ENCODE measurements at places on chromosomes 2 and 18.

- no peak for DNase-seq
Observed at GRCh38 chr2:168530982-168531622, 75.0 kb downstream of the CERS6 start.

DNA sequence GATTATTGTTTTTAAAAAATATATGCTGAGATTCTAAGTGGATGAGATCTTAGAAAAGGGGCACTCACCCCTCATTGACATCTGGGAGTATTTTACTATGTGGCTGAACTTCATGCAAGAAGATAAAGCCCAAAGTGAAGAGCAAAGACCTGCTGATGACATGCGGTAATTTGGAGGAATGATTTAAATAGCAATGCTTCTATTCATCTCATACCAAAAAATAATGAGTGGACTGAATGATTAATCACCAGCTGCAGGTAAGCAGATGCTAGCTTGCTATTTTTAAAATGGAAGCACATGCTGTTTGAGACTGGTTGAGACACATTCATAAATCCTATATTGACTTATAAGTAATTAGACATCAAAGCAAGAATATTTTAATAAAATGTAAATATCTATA, 12.7 kb upstream of the CDK15 start:
- no peak for DNase-seq

DNA sequence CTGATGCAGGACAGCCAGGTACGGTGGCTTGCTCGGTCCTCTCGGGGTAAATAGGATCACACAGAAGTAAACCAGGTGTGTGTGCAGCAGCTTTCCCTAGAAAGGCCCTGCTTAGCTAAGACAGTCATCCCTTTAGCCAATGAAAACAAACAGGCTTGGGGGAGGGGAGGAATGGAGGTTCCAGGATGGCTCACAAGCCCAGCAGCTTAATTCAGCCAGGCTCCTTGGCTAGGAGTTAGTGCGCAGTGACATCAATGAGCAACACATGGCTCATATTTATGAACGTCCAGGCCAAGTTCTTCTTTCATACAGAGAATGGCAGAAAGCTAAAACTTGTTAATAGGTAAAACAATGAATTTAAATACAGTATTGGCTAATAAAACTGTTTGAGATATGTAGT, 10.2 kb downstream of the IAH1 start:
- DNase-seq: no peak

DNA sequence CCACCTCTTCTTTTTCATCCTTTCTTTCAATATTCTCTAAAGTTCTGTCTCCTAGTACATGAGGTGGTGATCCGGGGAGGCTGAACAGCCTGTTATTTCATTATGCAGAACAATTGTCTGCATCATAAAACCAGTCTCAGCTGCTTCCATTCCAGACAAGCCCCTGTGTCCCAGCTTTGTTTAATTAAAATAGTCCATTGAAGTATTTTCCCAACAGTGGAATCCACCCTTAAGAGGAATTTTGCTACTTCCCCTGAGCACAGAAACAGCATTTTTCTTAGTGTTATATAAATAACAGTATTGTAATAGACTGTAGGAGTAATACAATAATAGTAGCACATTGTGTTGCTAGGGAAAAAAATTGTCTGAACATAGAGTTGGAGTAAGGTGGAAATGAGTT, 395.4 kb upstream of the TCF4 start:
- DNase-seq: no peak

DNA sequence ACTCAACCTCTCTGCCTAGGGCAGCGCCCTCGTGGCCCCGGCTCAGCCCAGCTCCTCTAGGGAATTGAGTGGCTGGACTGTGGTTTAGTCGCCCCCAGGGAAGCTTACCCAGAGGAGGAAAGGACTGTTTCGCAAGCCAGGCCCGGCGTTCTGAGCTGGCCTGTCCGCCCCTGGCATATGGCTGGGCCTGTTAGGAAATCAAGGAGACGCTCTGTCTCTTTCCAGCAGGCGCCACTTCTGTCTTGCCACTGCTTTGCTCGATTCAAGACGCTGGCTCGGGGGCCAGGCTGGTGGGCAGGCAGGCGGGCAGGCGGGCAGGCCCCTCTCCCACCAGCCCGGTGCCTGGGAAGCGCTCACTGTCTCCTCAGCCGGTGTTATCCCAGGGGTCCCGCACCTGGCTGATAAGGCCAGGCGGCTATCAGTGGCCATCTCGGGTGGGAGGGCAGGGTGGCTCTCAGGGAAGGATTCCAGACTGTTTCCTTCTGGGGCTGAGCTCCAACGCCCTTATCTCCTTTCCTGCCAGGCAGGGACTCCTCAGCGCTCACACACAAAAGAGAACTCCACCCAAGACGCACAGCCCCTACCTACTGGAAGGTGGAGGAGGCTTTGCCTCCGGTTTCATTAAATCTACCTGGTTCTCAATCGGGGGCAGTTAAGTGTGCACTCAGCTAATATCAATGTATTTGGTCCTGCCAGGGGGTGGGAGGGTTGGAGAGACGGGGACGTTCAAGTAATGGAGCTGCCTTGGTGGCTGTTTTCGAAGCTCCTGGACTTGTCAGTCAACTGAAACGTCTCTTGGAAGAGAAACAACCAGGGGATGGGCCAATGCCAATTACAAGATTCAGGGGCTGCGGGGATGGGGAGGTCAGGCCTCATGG, 109.1 kb downstream of the SMAD7 start:
- no peak for DNase-seq

- DNase-seq: no peak
Observed at GRCh38 chr2:54639609-54640008, 83.9 kb upstream of the EML6 start.

DNA sequence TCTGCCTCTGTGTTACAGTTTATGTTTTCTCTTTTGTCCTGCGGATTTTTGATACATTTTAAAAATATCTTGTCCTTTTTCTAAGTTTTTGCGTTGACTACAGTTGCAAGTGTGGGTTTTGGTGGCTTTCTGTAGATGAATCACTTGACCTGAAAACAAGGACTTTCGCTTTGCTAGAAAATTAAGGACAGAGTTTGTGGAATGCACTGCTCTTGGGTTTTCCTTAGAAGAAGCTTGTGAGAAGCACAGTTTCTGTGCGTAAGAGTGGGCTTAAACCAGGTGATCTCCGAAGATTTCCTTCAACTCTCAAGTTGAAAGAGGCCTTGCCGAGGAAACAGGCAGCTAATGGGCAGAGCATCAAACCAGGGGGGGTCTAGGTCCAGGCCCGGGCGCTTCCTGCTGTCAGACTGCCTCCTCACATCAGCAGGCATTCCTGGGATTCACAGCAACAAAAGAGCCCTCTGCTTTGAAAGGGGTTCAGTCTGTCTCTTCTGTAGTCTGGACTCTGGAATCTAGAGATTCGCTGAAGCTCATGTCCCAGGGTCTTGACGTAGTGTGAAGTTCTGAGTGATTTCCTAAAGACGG, 17.3 kb downstream of the NCK2 start:
- peak; percentile 1 for DNase-seq

DNA sequence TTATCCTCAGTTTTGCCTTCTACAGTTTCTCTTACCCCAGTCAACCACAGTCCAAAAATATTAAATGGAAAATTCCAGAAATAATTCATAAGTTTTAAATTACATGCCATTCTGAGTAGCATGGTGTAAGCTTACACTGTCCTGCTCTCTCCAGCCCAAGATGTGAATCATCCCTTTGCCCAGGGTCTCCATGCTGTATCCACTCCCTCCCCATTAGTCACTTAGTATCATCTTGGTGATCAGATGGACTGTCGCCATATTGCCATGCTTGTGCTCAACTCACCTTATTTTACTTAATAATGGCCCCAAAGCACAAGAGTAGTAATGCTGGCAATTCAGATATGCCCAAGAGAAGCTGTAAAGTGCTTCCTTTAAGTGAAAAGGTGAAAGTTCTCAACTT, 18.5 kb upstream of the CCNT2 start:
- no peak for DNase-seq

DNA sequence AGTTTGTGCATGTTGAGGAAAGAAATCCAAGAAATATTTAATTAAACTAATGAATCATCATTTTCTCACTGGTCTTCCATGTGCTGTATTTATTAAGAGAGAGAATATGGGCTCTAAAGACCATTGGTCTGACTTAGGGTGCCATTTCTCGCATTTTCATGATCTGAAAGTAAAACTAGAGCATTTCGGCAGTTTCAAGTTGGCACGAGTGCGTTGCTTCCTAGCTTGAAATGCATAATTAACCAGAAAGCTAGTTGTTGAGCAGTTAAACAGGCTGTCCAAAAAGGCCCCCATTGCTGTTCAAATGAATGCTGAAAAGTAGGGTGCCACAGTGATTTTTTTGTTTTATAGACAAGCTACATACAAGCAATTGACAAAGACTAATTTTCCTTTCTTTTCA, 47.4 kb downstream of the SLC8A1 start:
- no peak for DNase-seq

DNA sequence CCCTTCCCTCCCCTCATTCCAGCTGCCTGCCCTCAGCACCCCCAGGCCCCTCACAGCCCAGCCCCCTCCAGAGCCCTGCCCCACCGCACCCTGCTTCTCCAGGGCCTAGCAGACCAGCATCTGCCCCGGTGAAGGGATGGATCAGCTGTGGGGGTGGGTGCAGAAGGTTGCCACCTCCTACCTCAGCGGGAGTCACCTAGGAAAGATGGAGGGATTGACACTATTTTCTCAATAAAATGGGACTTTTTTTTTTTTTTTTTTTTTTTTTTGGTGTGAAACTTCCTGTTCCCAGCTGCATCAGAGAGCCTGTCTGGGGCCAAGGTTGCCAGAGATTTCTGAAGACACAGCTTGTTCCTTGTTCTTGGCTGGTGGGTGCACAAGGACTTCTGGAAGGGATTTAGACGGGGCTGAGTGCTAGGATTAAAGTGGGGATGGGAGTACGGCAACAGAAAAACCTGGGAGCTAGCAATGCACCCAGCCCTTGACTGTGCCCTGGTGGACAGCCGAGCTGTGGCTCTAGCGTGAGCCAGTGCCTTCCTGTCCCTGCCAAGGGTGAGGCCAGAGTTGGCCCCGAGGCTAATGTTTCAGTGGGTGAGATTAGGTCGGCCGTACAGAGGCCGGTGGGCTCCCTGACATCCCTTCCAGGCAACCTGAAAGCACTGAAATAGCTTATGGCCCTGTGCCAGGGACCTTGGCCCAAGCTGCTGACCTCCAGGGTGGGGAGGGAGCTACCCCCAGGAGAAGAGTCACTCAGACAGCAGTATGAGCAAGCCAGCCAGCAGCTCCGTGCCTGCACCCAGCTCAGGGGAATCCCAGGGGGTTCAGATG, 4.6 kb downstream of the B3GNT7 start:
- DNase-seq: no peak

GRCh38 chr18:34510926-34511325, 199.2 kb upstream of the DTNA start:
- DNase-seq: no peak

DNA sequence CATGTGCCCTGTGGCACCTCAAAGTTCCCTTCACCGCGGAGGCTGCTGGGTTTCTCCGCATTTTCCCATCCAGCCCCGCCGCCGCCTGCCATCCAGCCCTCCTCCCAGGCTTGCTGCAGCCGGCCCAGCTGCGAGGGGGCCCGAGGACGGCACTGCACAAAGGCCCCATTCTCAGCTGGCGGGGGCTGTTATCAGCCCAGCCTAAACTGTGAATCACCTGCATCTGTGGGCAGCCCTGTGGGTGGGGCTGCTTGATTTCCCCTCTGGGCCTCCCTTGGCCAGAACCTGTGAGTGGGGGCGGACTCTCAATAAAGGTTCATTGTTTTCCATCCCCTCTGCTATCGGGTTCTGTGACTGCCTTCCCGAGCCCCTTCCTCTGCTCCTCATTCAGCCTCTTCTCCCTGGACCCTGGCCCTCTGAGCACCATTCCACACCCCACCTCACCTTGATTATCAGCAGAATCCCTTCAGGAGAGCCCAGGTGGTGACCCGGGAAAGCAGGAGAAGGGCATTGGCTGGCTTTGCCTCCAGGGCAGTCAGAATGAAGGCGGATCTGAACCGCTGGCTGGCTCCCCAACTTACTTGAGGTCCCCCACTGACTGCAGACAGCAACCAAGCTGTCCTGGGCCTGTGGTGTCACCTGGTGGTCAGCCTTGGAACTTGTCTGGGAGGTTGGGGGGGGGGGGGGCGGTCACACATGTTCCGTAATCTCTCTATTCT, 204.5 kb downstream of the ZFP36L2 start:
- peak; percentile 23 for DNase-seq

DNA sequence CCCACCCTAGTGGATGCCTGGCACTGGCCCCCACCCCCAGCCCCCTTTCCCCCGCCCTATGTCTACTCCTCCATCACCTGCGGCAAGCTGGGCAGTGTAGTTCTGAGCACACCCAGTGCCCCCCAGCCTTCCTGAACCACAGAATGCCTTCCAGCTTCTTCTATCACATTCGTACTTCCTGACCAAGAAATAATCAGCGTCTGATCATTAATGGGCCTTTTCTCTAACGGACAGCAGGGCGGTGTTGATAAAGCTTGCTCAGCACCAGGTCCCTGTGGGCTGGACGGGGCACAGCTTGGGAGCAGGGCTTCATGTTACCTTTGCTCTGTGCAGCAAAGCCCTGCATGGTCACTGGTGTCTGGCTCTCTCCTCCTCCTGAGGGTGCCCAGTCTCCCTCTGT, 15.4 kb downstream of the UXS1 start:
- no peak for DNase-seq

DNA sequence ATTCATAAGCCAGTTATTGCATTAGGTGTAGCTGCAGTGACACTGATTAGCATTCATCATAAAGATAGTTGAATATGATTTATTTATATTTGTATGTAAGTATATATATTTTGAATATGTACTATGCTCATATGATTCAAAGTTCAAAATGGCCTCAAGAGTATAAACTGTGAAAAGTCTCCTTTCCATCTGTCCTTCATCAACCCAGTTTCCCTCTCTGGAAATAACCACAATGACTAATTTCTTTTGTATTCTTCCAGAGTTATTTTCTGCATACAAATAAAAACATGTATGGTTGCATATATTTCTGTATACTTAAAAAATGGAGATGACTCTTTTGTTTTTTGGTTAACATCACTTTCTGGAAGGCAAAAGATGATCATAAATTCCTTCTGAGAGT, 95.2 kb downstream of the CAMKMT start:
- DNase-seq: no peak

DNA sequence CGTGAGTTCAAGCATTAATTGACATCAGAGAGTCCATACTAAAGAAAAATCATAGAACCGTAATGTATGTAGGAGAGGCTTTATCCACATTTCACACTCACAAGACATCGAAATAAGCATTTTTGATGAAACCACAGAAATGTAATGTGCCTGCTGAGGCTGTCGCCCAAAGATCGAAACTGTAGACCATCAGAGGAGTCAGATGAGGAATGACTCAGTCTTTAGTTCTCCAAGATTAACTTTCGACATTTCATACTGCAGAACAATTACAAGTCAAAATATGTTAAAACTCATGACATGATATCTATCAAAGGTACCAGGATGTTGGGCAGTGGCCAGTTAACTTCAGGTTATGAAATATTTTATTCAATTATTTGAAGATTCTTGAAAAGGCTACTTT, 79.6 kb downstream of the RAB31 start:
- DNase-seq: no peak

GRCh38 chr2:127596311-127597045, 49.5 kb upstream of the GPR17 start:
- no peak for DNase-seq

- DNase-seq: peak; percentile 62
Observed at GRCh38 chr18:12391487-12392165, 14.6 kb upstream of the AFG3L2 start.

Measured in activated CD4-positive, alpha-beta T cell treated with anti-CD3 and anti-CD28 coated beads for 48 hours (primary cell).